ENCODE measurements at places on chromosomes 3 and 15. TPM values are rescaled to one million over a fixed set of nuclear protein-coding genes. Genes with fewer than 3 reads are reported as not detected.

The MAPKAPK3 gene
- 23.5 TPM for total RNA-seq

The SLC9A9 gene
- total RNA-seq, result 0.48 TPM

The GOLGA6L7 gene
- not detected for total RNA-seq

The FGF7 gene
- total RNA-seq, result not detected

The UCN2 gene
- total RNA-seq, result 14.2 TPM

The FAM3D gene
- not detected for total RNA-seq

The CCNDBP1 gene
- total RNA-seq, result 25.5 TPM

The KIF15 gene
- total RNA-seq, result 8.6 TPM

The GOLGA6D gene
- total RNA-seq, result not detected

The COL8A1 gene
- total RNA-seq, result not detected

The CP gene
- total RNA-seq, result 6.5 TPM

The NUSAP1 gene
- 74.9 TPM for total RNA-seq

The SLC7A14 gene
- total RNA-seq, result not detected

The ILDR1 gene
- total RNA-seq, result not detected

The AHSG gene
- not detected for total RNA-seq

The LINGO1 gene
- total RNA-seq, result 8.4 TPM

The HRG gene
- total RNA-seq, result not detected

The PLA2G4E gene
- total RNA-seq, result not detected

The B3GNT5 gene
- total RNA-seq, result 21.0 TPM

The C2CD4A gene
- 0.02 TPM for total RNA-seq

The SENP5 gene
- total RNA-seq, result 6.5 TPM

The SOX14 gene
- total RNA-seq, result not detected

The NR1I2 gene
- total RNA-seq, result not detected

The SH2D7 gene
- not detected for total RNA-seq

The ZNF774 gene
- total RNA-seq, result 1.4 TPM

The LARP6 gene
- 52.1 TPM for total RNA-seq

The CNTN3 gene
- not detected for total RNA-seq

The POC1A gene
- total RNA-seq, result 15.5 TPM

The CELSR3 gene
- total RNA-seq, result 4.4 TPM

The CRYGS gene
- total RNA-seq, result 0.57 TPM

The GP5 gene
- not detected for total RNA-seq

The ZBED2 gene
- 0.18 TPM for total RNA-seq

The CLRN1 gene
- total RNA-seq, result not detected

The SLC12A1 gene
- not detected for total RNA-seq

The CCDC39 gene
- total RNA-seq, result not detected

The FEZF2 gene
- not detected for total RNA-seq

The SEMA5B gene
- total RNA-seq, result 0.45 TPM

The IL17RE gene
- total RNA-seq, result 1.0 TPM

The PATL2 gene
- 0.33 TPM for total RNA-seq

The NRROS gene
- total RNA-seq, result not detected

All from A549 treated with DMSO at 1 μM for 4 hours (cell line).